ENCODE measurements at places on chromosomes 5 and 9. TPM values are rescaled to one million over a fixed set of nuclear protein-coding genes. Genes with fewer than 3 reads are reported as not detected.

POLK gene
- 22.6 TPM for total RNA-seq

CCDC192 gene
- 1.7 TPM for total RNA-seq

IFNK gene
- not detected for total RNA-seq

DNA sequence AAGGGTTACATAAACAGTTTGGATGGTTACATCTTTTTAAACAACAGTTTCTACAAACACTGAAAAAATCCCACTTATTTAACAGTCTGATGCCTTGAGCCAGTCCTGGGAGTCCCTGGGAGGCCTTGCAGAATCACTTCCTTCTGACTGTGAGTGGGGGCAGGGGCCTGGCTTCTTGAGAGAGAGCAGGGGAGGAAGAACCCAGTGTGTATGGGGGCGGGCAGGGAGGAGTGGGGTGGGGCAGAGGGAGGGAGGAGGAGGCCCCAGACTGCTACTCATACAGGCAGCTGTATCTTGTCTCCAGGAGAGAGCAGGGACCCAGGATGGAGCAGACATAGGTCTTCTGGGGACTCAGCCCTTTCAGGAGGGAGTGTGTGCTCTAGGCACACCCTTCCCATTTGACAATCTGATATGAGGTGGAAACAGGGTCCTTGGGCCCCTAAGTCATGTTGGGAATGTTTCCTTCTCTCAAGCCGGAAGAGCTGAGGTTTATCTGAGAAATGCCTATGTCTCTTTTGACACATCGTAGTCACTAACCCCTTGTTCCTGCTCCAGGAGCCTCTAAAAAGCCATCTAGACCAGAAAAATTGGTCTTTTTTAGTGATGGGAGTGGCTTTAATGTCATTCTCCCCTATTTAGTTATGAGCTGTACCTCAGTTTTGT, 52.8 kb downstream of the IRF1 start:
- peak; percentile 96 for DNase-seq
- H3K27ac ChIP-seq, result peak overlapping the region; percentile 85
- no peak overlapping the region for H3K4me3 ChIP-seq
- H3K27me3 ChIP-seq, result no peaks in the 10 kb centered on the region

DNA sequence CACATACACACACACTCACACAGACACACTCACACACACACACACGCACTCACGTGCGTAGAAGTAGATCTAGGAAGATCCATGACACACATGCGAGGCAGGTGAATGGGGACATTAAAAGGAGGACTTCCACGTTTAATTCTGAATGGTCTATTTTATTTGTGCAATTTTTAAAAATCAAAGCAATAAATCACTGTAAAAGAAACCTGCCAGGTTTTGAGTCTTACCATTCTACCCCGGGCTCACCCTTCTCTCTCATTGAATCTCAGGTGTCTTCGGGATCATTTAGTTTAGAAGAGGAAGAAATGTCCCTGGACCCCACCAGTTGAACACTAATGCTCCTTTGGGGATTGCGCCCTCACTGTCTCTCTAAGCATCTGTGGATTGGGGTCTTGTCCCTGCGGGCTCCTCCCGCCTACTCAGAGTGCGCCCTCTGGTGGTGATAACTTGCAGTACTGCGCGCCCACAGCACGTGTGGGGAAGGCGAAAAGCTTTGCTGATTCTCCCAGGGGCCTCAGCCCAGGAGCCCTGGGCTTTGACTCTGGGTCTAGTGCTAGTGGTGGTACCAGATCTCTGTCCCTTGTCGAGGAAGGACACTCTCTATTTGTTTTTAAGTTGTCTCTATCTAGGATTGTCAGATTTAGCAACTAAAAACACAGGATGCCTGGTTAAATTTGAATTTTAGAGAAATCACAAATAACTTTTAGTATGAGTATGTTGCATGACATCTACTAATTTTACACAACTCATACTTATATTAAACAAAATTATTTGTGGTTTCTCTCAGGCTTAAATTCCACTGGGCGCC, 34.8 kb downstream of the BOD1 start:
- no peak overlapping the region for H3K4me3 ChIP-seq
- DNase-seq, result no peak
- H3K27me3 ChIP-seq, result no peaks in the 10 kb centered on the region
- no peak overlapping the region for H3K27ac ChIP-seq
- no peaks in the 10 kb centered on the region for H3K36me3 ChIP-seq

DNA sequence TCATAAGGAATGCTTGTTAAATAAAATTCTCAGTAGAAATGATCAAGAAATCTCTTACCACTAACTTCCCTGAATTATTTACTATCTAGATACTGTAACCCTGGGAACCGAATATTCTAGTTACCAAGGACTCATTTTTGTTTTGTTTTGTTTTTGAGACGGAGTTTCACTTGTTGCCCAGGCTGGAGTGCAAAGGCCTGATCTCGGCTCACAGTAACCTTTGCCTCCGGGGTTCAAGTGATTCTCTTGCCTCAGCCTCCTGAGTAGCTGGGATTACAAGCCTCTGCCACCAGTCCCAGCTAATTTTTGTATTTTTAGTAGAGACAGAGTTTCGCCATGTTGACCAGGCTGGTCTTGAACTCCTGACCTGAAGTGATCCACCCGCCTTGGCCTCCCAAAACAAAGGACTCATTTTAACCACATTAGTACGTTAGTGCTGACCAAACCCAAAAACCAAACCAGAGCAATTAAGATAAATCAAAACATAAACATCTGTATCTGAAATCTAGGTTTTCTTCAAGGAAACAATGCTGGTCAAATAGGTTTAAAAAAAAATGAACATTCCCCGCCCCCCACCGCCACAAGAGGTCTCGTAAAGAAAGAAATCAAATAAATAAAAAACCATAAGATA, 3.7 kb downstream of the TXN start:
- no peaks in the 10 kb centered on the region for H3K27me3 ChIP-seq
- H3K4me3 ChIP-seq, result no peak overlapping the region
- H3K36me3 ChIP-seq, result peaks cover 33% of the 10 kb centered on the region
- no peak for DNase-seq
- peaks cover 11% of the 10 kb centered on the region for H3K4me1 ChIP-seq
